SK-N-SH (cell line): ENCODE measurements at places on chromosomes 12 and 14. TPM values are rescaled to one million over a fixed set of nuclear protein-coding genes. Genes with fewer than 3 reads are reported as not detected.
A peak's percentile ranks its signal among the peaks of the same experiment; 100 is the strongest.

DNA sequence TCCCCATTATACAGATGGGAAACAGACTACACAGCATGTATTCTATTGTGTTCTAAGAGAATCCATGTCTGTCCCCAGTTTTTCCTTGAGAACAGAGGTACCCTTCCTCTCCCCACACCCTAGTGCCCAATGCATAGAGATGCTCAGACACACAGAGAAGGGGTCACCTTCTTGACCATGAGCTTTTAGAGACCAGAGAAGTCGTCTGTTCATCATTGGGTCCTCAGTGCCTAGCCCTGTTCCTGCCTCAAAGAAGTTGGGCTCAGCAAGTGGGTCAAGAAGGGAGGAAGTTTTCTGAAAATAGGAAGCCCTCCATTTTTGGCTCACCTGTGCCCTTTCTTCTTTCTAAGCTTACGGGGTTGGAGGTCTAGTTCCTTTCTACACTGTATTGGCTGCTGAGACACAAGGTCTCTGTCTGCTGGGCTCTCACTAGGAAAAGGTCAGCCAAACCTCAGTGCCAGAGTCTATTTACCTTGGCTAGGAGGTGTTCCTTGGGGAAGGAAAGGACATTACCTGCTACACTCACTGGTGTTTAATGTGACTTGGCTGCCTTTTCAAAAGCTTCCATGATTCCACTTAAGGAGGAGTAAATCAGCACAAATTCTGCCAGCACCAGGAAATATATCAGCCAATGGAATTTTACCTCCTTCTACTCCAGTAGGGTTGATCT is 198.5 kb upstream of the PWP1 start:
- no peak for DNase-seq
- no peak overlapping the region for H3K4me3 ChIP-seq
- H3K36me3 ChIP-seq: no peaks in the 10 kb centered on the region
- H3K27ac ChIP-seq: no peak overlapping the region
- no peaks in the 10 kb centered on the region for H3K27me3 ChIP-seq

- DNase-seq: no peak
- H3K36me3 ChIP-seq: no peaks in the 10 kb centered on the region
Measured at GRCh38 chr14:104328607-104329006, 190.2 kb downstream of the KIF26A start.

DNA sequence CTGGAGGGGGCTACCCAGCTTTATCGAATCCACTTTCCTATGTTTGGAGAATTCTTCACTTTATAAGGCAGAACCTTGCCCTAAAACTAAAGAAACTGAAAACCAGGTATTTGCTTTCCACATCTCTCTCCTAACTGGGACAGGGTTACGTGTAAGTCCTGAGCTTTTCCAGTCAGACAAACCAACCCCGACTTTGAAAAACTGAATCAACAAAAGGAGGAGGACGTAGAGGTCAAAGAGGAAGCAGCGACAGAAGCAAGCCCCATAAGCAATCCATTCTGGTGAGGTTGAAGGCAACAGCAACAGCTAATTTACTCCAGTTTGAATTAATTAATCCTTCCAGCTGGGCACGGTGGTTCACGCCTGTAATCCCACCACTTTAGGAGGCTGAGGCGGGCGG is 47.2 kb downstream of the LRP6 start:
- DNase-seq: no peak
- peaks cover 36% of the 10 kb centered on the region for H3K4me1 ChIP-seq
- no peaks in the 10 kb centered on the region for H3K36me3 ChIP-seq
- no peaks in the 10 kb centered on the region for H3K27me3 ChIP-seq

GRCh38 chr14:68473794-68474193 is 319.1 kb downstream of the ZFP36L1 start:
- DNase-seq: no peak
- no peaks in the 10 kb centered on the region for H3K36me3 ChIP-seq
- peaks cover 16% of the 10 kb centered on the region for H3K4me1 ChIP-seq

- DNase-seq: no peak
- no peak overlapping the region for H3K4me3 ChIP-seq
- H3K27me3 ChIP-seq: peaks cover 66% of the 10 kb centered on the region; the same call in 1 of the 2 replicates
- H3K27ac ChIP-seq: no peak overlapping the region
- no peaks in the 10 kb centered on the region for H3K4me1 ChIP-seq
Measured at GRCh38 chr12:53806721-53807120, 54.9 kb upstream of the CISTR start.

DNA sequence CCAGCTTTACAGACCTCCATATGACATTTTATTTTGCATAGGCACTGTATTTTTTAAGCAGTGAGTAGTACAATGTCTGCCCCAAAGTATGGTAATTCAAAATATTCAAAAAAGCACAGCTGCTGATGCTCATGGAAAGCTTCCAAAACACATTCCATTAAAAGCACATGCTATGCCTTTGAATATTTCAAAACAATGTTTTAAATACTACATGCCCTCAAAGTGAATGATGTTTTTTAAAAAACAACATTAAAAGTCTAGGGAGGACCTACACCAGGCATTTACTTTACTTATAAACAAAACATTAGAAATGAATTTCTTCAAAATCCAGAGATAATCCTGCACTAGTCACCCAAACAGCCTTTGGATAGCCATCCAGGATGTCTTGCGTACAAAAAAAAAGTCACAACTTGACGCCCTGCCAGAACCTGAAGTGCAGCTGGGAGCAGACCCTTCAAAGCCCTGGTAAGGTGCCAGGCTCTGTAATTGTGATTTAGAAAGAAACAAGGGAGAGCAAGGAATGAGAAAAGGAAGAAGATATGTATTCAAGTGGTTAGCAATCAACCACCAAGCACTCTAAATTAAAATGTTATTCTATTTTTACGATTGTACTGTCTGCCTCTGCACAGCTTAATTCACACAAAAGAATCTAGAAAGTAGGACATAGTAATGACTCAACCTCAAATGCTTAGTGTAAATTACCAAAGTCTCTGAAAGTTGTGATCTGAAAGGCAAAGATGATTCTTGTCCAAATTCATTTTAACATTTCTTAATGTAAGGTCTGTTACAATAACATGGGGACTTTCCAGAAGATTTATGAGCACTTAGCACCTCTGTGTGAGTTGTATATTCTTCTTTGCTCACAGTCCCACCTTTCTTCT is 31.9 kb downstream of the CEP83 start:
- no peak for DNase-seq
- no peaks in the 10 kb centered on the region for H3K36me3 ChIP-seq
- no peak overlapping the region for H3K27ac ChIP-seq
- no peak overlapping the region for H3K4me3 ChIP-seq
- peaks cover 3% of the 10 kb centered on the region for H3K4me1 ChIP-seq

GRCh38 chr12:50677858-50678257 is 86.0 kb upstream of the ATF1 start:
- H3K27me3 ChIP-seq: no peaks in the 10 kb centered on the region
- H3K27ac ChIP-seq: no peak overlapping the region
- peaks cover 39% of the 10 kb centered on the region for H3K36me3 ChIP-seq
- no peaks in the 10 kb centered on the region for H3K4me1 ChIP-seq

DNA sequence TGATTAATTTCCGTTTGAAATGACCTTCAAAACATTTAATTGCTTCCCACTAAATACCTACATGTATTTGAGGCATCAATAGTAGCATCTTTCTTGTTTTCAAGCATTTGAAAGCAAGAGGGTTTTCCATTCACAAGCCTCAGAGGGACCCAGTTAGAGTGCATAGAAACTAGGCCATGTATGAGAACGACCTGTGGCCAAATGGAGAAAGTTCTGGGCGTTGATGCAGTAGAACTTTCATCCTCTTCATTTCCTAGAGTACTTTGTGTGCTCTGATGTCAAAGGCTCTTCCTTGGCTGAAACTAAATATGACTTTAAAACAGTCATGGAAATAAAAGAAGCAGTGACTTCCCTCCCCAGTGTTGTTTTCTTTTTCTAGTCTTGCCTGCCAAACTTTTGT is 944 bp upstream of the DHRS7 start:
- peaks cover 5% of the 10 kb centered on the region for H3K36me3 ChIP-seq
- peak overlapping the region; percentile 78; the same call in 1 of the 2 replicates for H3K27ac ChIP-seq
- 0 out of 2 replicates have a peak, but pooled peaks cover 6% of the 10 kb centered on the region for H3K4me1 ChIP-seq
- DNase-seq: no peak

The NTF3 gene
- not detected in 2 replicates for polyA plus RNA-seq

The MSI1 gene
- 1.3 and 1.7 TPM in 2 replicates for polyA plus RNA-seq

The CIROP gene
- not detected in 2 replicates for polyA plus RNA-seq

The CCDC198 gene
- not detected in 2 replicates for polyA plus RNA-seq

The TAMALIN gene
- 1.7 and 2.4 TPM in 2 replicates for polyA plus RNA-seq

The KHNYN gene
- 18.3 and 21.8 TPM in 2 replicates for polyA plus RNA-seq

The C12orf54 gene
- not detected in 2 replicates for polyA plus RNA-seq

The NR2C1 gene
- 15.9 and 19.1 TPM in 2 replicates for polyA plus RNA-seq

The FAM181A gene
- not detected in 2 replicates for polyA plus RNA-seq

The REP15 gene
- 0.84 and 1.3 TPM in 2 replicates for polyA plus RNA-seq
